ENCODE measurements at places on chromosomes 12 and 14. TPM values are rescaled to one million over a fixed set of nuclear protein-coding genes. Genes with fewer than 3 reads are reported as not detected.

- no peaks in the 10 kb centered on the region for H3K4me1 ChIP-seq
- no peak overlapping the region for H3K27ac ChIP-seq
- H3K36me3 ChIP-seq: no peaks in the 10 kb centered on the region
- DNase-seq: no peak
- H3K4me3 ChIP-seq: no peak overlapping the region
Measured at GRCh38 chr12:81245458-81245857, 167.6 kb downstream of the ACSS3 start.

DNA sequence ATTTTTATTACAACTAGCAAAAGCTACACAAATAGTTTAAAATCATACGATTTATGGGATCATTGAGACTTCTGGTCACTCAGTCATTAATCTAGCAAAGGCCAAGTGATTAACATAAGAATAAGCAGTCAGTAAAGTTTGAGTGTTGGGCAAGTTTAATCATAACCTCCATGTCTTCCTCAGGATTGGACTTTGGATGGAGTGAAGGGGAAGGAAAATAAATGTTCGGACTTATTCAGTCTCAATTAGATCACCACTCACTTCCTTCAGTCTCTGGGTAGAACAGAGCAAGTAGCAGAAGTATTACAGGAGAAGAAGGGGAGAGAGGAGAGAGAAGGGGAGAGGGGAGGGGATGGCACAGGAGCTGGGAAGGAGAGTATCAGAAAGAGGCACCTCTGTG lies 31.4 kb downstream of the CPM start:
- no peak overlapping the region for H3K27ac ChIP-seq
- H3K4me3 ChIP-seq: no peak overlapping the region
- H3K4me1 ChIP-seq: peaks cover 41% of the 10 kb centered on the region
- no peaks in the 10 kb centered on the region for H3K36me3 ChIP-seq
- H3K27me3 ChIP-seq: peaks cover 2% of the 10 kb centered on the region

DNA sequence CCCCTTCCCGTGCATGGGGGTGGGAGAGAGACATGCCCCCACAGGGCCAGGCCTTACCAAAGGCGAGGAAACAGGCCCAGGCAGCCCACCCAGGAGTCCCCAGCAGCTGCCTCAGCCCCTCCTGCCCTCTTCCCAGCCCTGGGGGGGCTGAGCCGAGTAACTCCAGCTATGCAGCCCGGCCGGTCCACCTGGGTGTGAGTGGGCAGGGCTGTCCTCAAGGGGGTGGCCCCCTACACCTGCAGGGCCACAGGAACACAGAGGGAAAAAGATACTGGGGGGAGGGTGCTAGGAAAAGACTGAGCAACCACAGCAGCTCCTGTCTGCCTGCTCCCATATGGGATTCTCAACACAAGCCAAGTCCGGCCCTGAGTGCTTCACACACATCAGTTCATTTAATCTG lies 7.6 kb downstream of the FIGNL2 start:
- H3K27ac ChIP-seq: no peak overlapping the region
- no peak overlapping the region for H3K4me3 ChIP-seq
- DNase-seq: no peak
- H3K27me3 ChIP-seq: peaks cover 60% of the 10 kb centered on the region
- no peaks in the 10 kb centered on the region for H3K36me3 ChIP-seq

DNA sequence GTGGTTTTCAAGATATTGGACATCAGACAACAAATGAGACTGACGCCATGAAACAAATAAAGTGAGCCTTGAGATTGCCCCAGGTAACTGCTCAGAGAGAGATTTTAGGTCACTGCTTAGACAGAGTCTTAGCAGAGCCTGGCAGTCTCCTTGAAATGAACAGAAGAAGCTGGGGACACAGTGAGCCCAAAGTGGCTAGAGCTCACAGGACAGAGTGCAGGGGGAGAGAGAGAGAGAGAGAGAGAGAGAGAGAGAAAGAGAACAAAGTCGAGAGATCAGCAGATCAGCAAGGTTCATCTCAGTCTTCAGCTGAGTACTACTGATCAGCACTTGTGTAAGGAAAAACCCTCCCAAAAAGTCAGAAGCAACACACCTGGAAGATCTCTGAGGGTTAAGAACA lies 147.4 kb downstream of the RMST start:
- H3K4me1 ChIP-seq: no peaks in the 10 kb centered on the region
- no peak overlapping the region for H3K4me3 ChIP-seq
- no peak for DNase-seq

DNA sequence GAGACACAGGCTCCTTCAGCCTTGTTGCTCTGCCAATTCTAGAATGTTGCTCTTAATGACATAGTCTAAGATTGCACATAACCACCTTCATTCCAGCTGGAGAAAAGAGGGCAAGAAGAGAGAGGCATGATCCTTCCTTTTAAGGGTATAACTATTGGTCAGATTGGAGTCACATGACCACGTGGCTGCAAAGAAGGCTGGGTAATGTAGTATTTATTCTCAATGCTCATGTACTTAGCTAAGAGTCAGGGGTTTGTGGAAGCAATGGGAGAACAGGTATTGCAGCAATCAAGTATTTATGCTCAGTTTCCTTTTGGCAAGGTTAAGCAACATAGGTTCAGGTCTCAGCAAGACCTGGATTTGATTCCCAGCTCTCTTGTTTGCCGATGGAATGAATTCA lies 298.8 kb upstream of the TBX3 start:
- H3K27ac ChIP-seq: no peak overlapping the region
- H3K4me3 ChIP-seq: no peak overlapping the region
- H3K36me3 ChIP-seq: 0 out of 2 replicates have a peak, but pooled peaks cover 3% of the 10 kb centered on the region
- peaks cover 17% of the 10 kb centered on the region for H3K4me1 ChIP-seq
- peaks cover 5% of the 10 kb centered on the region for H3K27me3 ChIP-seq

- H3K27me3 ChIP-seq: no peaks in the 10 kb centered on the region
- H3K36me3 ChIP-seq: peaks cover 5% of the 10 kb centered on the region
- DNase-seq: no peak
- no peaks in the 10 kb centered on the region for H3K4me1 ChIP-seq
Measured at GRCh38 chr14:105260959-105261358, 12.6 kb downstream of the BTBD6 start.

- no peaks in the 10 kb centered on the region for H3K27me3 ChIP-seq
- H3K36me3 ChIP-seq: no peaks in the 10 kb centered on the region
- DNase-seq: no peak
- no peak overlapping the region for H3K4me3 ChIP-seq
- H3K4me1 ChIP-seq: no peaks in the 10 kb centered on the region
Measured at GRCh38 chr14:48390346-48390745, 714.9 kb upstream of the MDGA2 start.

DNA sequence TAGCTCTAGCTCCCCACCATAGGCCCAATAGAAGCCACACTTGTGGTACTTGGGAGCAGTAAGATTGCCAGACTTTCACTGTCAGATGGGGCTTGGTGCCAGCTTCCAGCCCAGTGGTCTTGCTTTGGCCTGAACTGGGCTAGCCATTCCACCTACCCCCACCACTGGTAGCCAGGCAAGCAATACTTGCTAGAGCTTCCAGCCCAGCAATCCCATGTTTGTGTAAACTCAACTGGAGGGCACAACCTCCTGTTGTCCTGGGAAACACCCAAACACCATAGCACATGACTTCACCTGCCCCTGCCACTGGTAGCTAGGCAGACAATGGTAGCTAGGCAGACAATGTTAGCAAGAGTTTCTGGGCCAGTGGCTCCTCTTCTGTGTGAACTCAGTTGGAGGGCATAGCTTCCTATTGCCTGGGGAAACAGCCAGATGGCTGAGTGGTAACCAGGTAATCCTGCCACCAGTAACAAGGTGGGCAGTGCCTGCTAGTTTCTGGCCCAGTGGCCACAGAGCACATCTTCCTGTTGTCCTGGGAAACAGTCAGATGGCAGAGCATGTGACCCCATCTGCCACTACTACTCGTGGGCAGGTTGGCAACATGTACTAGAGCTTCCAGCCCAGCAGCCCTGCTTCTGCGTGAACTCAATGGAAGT lies 5.6 kb upstream of the OR6C76 start:
- H3K27ac ChIP-seq: no peak overlapping the region
- H3K4me3 ChIP-seq: no peak overlapping the region
- H3K36me3 ChIP-seq: no peaks in the 10 kb centered on the region
- DNase-seq: no peak

GRCh38 chr12:103697971-103698751 lies 111.1 kb downstream of the STAB2 start:
- peaks cover 27% of the 10 kb centered on the region for H3K27me3 ChIP-seq
- H3K27ac ChIP-seq: no peak overlapping the region
- H3K4me1 ChIP-seq: no peaks in the 10 kb centered on the region
- DNase-seq: no peak
- no peaks in the 10 kb centered on the region for H3K36me3 ChIP-seq
- H3K4me3 ChIP-seq: no peak overlapping the region

Gene SMCO2
- not detected for total RNA-seq

Gene SERPINA6
- not detected for total RNA-seq

Gene FOXN4
- not detected for total RNA-seq

Gene CEP170B
- total RNA-seq: 35.1 TPM
